ENCODE measurements at places on chromosomes 13 and 19.

DNA sequence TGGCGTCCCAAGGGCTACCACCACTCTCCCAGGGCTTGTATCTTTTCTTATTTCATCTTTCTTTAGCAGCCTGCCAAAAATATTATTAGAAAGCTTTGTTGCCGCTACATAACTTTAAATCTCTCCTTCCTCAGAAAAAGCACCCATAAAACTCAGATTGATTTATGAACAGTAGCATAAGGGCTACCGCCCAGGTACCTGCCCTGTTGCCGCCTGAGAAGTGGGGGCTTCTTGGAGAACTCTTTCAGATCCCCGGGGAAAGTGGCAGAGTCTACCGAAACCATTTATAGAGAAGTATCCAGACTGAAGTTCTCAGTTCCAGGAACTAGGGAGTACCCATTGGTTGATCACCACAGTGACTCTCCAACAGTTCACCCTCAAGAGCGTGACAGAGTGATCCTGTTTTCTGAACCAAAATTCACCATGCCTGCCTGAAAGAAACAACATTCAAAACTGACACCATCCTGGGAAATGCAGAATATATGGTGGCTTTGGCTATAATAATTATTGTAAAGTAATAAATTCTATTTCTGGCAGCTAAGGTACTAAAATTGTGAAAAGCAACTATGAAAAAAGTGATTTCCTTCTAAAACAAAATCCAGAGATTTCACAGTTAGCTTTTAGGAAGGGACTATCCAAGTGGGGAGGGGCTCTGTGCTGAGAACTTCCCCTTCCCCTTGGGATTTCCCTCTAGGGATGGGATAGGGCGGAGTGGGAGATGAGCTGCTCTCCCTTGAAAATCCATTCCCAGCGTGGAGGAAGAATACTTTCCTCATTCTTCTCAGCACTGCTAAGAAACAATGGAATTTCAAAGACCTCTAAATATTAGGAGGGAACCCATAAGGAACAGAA is 877 bp upstream of the N4BP2L1 start:
- DNase-seq, result no peak

- DNase-seq, result no peak
Measured at GRCh38 chr19:38917516-38917915, 5.5 kb upstream of the CCER2 start.

- DNase-seq, result no peak
Measured at GRCh38 chr19:41799444-41800000, 3.1 kb downstream of the CEACAM3 start.

GRCh38 chr13:51125495-51126226 is 14.6 kb upstream of the C13orf42 start:
- DNase-seq, result no peak

DNA sequence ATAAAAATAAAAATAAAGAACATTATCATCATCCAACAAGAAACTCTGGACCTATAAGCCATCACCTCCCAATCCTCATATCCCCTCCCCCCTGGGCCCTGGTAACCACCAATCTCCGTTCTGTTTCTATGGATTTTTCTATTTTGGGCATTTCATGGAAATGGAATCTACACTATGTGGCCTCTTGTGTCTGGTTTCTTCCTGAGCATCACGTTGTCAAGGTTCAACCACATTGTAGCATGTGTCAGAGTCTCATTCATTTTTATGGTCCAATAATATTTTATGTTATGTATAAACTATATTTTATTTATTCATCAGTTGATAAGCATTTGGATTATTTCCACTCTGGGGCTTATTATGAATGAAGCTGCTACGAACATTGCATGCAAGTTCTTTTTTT is 26.9 kb downstream of the SULT2B1 start:
- no peak for DNase-seq

GRCh38 chr19:44757735-44758505 is 9.4 kb downstream of the BCL3 start:
- DNase-seq, result no peak

- no peak for DNase-seq
Measured at GRCh38 chr13:64206430-64207225, 2791.0 kb upstream of the PCDH20 start.

GRCh38 chr19:32866061-32866460 is 3.5 kb downstream of the SLC7A9 start:
- no peak for DNase-seq

- no peak for DNase-seq
Measured at GRCh38 chr13:77459592-77459991, 75.9 kb upstream of the SCEL start.

- DNase-seq, result no peak
Measured at GRCh38 chr13:97417698-97418097, 16.3 kb upstream of the RAP2A start.

DNA sequence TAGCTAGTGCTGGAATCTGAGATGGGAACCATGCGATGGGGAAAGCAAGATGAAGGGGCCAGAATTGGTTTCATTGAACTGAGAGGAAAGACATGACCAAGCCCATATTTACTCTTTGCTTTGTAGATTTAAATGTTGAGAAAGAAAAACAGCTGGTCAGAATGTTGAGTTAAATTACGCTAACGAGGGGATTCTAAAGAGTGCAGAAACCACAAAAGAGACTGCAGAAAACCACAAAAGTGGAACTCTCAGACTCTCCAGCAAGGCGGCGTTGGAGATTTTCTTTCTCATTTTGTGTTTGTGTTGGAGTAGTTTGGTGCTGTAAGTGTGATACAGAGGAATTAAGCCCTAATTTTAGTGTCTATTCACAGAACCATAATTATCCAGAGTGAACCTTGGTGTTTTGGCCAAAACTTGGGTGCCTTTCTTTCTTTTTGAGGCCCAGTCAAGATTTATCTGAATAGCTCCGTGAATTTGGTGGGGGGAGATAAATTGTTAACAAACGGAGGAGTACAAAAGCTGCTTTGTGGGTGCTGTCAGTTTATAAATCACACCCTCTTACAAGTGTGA is 26.3 kb downstream of the SAE1 start:
- DNase-seq, result no peak

DNA sequence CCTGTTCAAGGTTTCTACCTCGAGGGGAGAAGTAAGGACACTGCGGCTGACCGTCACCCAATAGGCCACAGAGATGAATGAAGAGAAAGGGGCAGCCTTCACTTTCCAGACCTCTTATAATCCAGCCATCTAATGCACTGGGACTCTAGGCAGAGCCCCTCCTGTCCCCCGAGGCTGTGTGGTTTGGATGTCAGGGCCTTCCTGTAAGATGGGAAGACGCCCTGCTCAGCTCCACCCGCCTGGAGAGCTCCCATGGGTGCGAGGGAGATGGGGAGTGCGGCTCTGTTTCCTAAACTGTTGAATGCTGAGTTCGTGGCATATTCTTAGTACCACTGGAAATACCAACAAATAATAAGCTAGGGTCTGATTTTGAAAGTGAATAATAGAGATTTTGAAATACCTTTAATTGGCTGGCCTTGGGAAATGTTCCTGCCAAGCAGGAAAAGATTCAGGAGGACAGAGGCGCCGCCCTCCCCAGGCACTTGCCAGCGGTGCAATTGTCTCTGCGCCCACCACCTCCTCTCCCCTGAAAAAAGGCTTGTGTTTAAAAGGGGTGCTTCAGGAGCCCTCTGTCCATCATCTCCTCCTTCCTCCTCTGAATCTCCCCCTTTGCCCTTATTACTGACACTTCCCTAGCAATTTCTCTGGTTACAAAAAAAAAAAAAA is 85.4 kb upstream of the GPR183 start:
- DNase-seq, result peak; percentile 30
